Lower leg skin (tissue), 4 donors: ENCODE measurements at places on chromosomes 11 and 22.

DNA sequence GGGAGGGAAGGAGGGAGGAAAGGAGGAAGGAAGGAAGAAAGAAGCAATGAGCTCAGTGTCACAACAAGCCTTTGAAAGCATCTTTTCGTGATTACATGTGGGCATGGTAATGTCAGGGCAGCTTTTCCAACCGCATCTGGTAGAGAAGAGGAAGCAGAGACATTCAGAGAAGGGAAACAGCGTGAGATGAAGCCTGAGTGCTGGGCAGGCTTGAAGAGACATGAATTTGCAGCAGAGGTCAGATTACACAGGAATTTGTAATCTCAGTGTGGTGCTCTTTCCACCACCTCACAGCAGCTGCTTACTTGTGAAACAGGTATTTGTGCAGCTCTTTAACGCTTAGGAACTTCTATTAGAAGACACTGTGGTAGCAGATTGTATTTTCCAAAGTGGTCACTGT is 289.5 kb upstream of the C11orf87 start:
- no peak for DNase-seq

DNA sequence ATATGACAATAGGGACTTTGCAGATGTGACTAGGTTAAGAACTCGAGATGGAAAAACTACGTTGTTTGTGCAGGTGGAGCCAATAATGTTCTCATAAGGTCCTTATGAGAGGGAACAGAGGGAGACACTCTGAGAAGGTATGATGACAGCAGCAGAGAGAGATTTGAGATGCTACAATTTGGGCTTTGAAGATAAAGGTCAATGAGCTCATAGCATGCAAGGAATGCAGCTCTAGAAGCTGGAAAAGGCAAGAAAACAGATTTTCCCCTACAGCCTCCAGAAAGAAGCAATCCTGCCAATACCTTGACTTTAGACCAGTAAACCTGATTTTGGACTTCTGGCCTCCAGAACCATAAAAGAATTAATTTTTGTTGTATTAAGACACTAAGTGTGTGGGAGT is 21.1 kb downstream of the FAM76B start:
- no peak for DNase-seq

GRCh38 chr11:23425381-23425780 is 565.1 kb upstream of the CCDC179 start:
- DNase-seq = no peak

DNA sequence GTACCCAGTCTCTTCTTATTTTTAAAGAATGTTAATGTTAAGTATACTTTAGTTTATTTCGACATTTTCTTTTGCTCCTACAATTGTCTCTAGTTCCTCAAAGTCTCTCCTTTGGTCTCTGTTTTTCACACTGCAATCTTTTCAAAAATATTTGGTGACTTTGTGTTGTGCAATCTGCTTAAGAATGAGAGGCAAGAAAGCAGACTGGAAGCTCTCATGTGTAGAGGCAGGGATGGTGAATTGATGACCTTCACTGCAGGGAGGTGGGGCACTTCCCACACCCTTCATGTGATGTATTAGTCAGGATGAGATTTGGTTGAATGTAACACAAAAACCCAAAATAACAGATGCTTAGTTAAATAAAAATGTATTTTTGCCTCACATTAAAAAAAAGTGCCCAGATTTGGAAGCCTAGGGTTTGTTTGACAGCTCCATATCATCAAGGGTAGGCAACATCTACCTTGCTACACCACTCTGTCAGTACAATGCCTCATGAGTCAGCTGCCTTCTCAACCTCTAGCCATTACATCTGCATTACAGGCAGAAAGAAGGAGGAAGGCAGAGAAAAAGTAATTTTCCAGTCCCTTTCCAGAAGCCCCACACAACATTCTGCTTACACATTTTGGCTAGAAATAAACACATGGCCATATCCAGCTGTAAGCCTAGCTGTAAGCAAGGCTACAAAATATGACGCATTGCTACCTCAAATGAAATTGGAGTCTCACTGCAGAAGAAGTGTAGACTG is 3.8 kb upstream of the MMP27 start:
- DNase-seq = no peak

DNA sequence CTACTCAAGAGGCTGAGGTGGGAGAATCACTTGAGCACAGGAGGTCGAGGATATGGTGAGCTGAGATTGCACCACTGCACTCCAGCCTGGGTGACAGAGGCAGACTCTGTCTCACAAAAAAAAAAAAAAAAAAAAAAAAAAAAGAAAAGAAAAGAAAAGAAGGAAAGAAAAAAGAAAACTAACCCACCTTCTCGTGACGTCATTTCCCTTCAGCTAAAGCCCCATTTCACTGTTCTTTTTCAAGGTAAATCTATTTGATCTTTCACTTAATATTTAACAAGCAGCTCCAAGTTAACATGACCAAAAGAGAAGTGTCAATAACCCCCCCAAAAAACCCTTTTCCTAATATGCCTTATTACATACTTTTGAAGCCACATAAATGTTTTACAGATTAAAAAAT is 5.1 kb downstream of the RAPSN start:
- no peak for DNase-seq

- no peak for DNase-seq
Measured at GRCh38 chr11:3138178-3139085, 26.7 kb downstream of the OSBPL5 start.

GRCh38 chr22:41469218-41469851 is 418 bp downstream of the ACO2 start:
- DNase-seq = no peak

DNA sequence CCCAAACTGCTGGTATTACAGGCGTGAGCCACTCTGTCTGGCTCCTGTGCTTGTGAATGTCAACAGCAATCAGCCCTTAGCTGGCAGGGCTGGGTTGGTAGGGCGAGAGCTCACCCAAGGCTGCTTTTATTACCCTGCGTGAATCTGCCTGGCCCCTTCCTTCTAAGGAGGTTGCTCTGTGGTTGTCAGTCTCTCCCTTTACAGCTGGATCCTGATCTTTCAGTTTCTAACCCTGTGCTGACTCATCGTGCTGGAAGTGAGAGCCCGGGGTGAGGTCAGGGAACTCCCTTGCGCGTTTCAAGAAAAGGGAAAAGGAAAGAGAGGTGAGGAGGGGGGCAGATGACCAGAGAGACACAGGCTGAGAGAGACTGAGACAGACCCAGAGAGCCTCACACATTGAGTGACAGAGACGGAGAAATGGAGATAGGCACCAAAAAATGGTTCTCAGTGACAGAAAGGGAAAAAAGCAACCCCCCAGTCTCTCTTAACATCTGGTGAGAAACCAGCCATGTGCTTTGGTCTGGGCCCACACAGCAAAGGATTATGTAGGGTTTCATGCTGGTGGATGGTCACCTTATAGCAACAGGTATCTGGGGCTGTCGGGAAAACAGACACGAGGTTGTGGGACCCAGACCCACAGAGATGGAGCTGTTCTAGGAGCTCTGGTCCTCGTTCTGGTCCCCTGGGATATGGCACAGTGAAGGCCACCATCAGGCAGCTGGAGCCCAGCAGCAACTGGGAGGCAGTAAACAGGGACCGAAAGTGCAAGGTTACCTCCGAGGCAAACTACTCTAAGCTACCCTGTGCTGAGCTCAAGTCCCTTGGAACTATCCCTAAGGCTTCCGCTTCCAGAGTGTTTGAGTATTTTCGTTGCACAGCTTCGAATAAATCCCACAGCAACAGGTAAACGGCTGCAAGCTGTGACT is 2.5 kb downstream of the TCN2 start:
- no peak for DNase-seq

GRCh38 chr22:22070371-22070824 is 87.8 kb upstream of the TOP3B start:
- no peak for DNase-seq

GRCh38 chr11:20388096-20389055 is 860 bp downstream of the PRMT3 start:
- no peak for DNase-seq

DNA sequence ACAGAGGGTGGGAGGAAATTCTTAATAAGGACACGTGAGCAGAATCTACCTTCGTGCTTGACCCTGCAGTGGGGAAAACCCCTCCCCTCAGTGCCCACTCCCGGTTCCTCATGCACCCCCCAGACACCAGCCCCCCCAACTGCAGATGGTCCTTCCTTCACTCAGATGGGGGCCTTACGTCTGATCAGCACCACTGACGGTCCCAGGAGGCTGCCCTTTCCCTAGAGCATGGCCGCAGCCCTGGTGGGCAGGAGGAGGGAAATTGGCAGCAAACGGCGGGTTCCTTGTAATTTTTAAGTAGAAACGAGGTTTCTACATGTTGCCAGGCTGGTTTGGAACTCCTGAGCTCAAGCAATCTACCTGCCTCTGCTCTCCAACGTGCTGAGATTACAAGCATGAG is 477.7 kb downstream of the TBC1D22A start:
- DNase-seq = peak; percentile 54

DNA sequence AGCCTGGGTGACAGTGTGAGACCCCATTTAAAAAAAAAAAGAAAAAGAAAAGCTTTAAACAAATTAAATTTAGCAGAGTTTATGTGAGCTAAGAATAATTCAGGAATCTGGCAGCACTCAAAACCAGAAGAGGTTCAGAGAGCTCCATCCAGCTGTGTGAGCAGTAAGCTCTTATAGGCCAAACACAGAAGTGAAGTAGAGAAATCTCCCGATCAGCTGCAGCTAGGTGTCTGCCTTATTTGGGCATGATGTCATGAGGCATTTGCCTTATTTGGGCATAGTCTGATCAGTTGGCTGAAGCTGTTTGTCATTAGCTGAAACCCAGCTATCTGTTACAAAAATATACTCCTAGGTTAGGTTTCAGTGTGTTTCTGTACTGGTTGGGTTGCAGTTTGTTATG is 8.2 kb downstream of the MS4A15 start:
- no peak for DNase-seq

- DNase-seq = no peak
Measured at GRCh38 chr11:340539-341512, 20.2 kb upstream of the IFITM3 start.

DNA sequence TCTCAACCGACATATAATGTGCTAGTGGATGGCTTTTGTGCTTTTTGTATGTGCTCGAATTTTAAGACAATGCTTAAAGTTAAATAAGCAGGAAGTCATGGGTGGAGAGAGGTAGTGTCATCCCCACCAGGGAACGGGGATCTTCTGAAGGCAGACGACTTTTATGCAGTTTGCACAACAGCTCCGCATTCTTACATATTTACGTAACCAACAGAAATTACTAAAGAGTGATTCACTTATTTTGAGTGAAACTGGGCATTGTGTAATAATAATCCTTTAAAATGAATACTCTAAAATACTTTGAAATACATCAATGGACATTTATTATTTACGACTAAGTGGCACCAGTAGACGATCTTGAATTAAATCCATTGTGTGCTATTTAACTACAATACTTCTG is 305.1 kb downstream of the CNTN5 start:
- DNase-seq = no peak

DNA sequence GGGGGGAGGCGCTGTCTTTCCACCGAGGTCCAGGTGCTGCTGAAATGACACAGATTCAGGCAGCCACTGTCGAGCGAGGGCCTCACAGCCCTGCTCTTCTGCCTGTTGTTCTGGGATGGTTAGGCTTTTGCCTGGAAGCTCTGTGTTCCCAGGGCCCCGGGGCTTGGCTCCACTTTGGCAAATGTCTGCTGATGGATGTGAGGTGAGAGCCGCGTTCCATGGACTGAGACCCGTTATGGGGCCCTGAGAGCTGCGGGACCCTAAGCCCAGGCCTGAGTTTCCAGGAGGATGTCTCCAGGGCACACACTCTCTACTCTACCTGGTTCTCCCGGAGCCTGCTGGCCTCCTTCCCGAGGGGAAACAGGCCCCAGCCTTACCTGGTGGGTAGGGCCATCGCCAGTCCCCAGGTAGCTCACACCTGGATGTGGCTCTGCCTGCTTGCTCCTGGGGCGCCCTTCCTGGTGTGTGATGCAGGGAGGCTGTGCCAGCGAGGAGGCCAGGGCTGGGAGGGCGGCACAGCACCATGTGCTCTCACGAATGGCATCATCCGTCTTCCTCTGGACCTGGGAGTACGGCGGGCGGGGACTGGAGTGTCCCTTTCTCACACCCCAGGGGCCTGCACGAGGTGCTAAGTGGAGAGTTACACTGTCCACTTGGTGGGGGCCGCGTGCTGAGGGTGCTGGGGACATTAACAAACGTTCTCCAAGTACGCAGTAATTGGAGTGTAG is 435.5 kb downstream of the TBC1D22A start:
- peak; percentile 80 for DNase-seq

- DNase-seq = no peak
Measured at GRCh38 chr11:57167125-57167846, 14.5 kb upstream of the LRRC55 start.

GRCh38 chr11:57792060-57792541 is 30.5 kb downstream of the CTNND1 start:
- DNase-seq = peak; percentile 74

- DNase-seq = no peak
Measured at GRCh38 chr11:62026739-62027370, 59.4 kb upstream of the FTH1 start.

DNA sequence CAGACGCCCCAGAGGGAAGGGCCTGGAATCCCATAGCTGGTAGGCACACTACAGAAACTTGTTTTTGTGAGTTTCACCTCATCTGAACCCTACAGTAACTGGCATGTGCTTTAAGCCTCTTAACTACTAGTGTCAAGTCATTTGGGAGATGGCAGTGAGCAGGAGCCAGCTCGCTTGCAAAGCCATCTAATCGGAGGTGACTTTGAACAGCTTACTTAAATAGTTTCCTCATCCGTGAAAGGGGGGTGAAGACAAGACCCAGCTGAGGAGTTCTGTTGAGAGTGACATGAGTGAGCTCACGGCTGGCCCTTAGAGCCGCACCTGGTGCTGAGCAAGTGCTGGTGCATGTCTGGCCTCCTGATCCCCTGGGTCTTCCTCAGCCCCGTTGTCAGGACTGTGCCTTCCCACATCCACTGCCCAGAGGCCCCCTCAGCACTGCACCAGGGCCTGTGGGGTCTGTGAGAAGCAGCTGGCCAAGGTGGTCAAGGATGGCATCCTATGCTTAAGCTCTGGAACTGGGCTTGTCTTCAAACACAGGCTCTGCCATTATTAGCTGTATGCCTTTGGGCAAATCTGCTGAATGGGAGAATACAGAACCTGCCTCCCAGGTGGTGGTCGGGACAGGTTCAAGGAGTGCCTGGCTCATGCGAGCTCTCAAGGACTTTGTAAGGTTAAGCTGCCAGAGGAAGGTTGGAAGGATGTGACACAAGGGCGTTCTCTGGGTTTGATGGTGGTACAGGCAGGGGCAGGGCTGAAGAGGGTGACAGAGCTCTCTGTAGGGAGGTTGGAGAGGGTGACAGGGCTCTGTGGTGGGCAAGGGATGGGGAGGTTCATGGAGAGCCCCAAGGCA is 27.3 kb downstream of the INCENP start:
- no peak for DNase-seq

- DNase-seq = no peak
Measured at GRCh38 chr11:58055806-58056401, 25.2 kb downstream of the OR6Q1 start.

DNA sequence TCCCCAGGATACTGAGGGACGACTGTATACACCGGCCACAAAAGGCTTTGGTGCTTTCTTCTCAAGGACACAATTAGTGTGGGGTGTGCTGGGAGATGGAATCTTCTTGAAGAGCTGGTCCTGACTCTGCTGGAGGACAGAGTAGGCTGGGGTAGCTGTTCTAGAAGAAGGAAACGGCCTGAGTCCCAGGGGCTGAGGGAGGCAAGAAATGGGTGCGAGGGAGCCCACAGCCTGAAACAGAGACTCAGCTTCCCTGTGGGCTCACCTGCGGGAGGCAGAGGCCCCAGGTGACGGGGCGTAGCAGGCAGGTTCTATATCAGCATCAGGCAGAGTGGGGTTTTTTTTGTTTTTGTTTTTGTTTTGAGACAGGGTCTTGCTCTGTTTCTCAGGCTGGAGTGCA is 36.6 kb downstream of the PARVG start:
- DNase-seq = peak; percentile 6
